NCI-H2171 (cell line): ENCODE measurements at places on chromosomes 6 and 20.

DNA sequence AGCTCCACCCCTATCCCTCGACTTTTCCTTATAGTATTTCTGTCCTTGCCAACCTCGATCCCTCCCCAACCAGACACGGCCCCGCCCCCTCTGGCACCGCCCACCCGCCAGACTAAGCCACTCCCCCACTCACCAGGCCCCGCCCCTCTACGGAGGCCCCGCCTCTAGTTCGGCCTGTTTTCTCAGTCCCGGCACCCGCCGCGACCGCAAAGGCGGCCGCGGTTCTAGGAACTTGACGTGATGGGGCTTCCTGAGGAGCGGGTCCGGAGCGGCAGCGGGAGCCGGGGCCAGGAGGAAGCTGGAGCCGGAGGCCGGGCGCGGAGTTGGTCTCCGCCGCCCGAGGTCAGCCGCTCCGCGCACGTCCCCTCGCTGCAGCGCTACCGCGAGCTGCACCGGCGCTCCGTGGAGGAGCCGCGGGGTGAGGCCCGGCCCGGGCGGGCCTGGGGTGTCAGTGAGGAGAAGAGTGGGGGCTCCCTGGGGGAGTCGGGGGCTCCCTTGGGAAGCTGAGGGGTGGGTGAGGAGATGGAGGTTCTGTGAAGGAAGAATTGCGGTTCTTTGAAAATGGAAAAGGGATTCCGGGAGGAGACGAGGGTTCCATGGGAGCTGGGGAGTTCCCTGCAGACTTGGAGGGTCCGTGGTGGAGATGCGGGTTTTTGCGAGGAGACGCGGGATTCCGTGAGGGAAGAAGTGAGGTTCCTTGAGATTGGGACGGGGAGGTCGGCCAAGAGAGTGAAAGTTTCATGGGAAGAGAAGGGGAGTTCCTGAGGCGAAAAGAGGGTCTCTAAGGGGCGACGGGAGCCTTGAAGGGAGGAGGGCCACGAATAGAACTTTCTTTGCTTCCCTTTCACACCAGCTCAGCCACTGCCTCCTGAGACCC is at the start of gene ACSS2:
Gene ACSS2 (plus strand): TSS at position 207 of the 877 bp plus-strand sequence. CDS start 34 bp downstream, at position 241.
- no peak for DNase-seq

DNA sequence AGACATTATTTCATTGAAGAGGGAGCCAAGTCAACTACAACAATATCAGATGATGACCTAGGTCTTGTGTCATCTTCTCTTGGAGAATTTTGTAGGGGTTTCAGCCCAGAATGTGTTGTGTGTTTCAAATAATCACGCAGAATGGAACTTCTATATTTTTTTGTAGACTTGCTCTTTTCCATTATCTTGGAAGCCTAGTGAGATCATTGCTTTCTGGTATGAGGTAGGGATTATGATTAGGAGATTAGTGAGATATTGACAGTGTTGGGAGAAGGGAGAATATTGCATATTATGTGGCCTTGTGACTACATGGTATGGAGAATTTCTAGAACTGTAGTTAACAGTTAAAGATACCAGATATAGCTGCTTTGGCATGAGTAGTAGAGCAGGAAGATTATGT is 423.6 kb upstream of the PLCB4 start:
- DNase-seq, result no peak

DNA sequence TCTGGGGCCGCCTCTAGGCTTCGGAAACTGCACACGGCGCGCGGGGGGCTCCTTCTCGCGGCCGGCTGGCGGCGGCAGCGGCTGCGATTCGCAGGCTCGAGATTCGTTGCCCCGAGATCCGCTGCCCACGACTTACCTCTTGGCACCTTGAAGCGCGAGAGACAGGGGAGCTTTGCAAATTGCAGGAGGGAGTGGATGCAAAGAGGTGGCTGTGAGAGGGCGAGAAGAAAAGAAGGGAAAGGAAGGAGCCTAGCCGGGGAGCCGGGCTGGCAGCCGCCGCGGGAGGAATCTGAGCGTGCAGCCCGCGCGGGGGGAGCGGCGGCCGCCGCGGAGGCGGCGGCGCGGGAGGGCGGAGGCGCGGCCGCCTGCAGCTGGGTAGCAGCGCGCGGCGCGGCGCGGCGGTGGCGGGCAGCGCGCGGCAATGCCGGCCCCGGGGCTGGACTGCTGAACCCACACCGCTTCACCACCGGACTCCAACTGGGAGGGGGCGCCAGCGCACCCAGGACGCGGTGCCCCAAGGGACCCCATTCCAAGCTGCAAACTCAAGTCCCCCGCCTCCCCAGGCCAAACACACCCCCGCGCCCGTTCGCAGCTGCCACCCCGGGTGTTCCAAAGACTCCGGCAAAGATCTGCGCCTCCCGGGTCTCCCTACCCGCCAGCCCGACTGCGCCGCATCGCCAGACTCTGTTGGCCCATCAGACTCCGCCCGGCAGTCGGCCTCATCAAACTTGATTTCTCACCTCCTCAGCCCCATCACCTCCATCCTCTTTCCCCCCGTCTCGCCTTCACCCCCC is 44.2 kb upstream of the SUPT3H start:
- DNase-seq, result no peak

GRCh38 chr20:10387686-10388085 is 46.3 kb downstream of the MKKS start:
- DNase-seq, result no peak

- no peak for DNase-seq
Observed at GRCh38 chr6:15362274-15363160, 116.6 kb downstream of the JARID2 start.

- DNase-seq, result no peak
Observed at GRCh38 chr20:63518351-63518861, 2.2 kb upstream of the PPDPF start.

DNA sequence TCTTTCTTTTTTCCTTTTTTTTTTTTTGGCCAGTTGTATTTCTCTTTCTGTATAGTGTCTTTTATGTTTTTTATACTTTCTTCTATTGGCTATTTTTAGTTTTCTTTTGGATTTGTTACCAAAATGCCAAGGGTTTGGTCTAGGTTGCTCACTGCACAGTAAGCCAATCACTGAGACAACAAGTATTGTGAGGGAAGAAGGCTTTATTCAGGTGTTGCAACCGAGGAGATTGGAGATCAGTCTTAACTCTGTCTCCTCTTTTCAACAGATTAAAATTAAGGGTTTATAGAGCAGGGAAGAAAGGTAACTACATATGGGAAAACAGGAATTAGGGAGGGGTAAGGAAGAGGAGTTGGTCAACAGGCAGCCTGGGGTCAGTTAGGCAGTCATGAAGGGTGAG is 10.1 kb upstream of the TRIM26 start:
- no peak for DNase-seq

GRCh38 chr6:127972815-127973214 is 72.0 kb upstream of the THEMIS start:
- DNase-seq, result no peak

DNA sequence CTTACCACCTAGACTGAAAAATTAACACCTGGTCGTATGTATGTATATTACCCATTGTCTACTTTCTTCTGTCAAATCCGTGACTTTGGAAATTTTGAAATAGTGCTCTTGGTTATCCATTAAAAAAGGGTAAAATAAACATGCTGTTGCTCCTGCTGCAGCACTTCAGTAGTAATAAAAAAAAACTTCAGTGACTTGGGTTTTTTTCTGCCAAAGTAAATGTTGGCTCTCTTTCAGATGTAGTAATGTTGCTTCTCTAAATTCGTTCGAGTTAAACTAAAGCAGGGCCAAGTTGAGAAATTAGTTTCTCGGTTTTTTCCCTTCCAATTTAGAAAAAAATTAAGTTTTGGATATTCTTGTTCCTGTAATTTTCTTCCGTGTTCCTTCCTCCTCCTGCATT is 34.2 kb downstream of the JARID2 start:
- DNase-seq, result no peak

DNA sequence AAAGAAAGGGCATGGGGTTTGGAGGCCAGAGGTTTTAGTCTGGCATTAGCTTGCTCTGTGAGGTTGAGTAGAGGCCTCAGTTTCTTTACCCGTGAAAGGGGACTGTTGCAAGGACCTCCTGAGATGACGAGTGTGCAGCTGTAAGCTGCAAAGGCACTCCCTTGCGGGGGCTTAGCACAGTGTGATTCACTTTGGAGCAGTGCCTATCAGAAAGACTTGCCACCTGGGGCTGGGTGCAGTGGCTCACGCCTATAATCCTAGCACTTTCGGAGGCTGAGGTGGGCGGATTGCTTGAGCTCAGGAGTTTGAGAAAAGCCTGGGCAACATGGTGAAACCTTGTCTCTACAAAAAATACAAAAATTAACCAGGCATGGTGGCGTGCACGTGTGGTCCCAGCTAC is 7.5 kb upstream of the BAK1 start:
- no peak for DNase-seq

GRCh38 chr6:91633374-91634111 is 1046.7 kb upstream of the MAP3K7 start:
- no peak for DNase-seq
